T-helper 2 cell treated with Interferon-gamma antibody and Interleukin-4, amounts not matched to agents 5 μg/mL and 100 μg/mL, for 36 hours (primary cell): ENCODE measurements at places on chromosomes 7 and 10.

DNA sequence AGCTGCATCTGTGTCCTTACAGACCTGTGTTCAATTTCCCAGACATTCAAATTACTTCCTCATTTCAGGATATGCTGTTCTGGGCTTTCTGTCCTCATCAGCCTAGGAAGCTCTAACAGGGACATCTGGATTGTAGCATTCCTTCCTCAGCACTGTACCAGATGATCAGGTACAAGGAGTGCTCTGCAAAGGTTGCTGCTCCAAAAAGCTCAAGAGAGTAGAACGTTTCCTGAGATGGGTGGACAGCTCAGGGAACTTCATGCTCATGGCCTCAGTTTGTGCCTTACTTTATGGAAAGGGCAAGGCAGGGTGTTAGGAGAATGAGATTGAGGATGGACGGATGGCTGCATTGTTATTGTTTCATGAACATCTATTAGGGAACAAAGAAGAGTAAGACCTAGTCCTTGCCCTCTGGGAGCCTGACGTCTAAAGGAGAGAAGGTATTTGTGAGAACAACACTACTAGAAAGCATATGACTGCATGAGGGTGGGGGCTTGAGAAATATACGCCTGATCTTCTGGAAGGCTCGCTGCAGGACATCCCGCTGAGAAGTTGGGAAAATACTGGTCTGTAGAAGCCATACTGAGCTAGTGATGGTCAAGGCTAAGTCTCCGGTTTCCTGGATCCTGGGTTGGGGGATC is 10.5 kb upstream of the ZNF212 start:
- no peaks in the 10 kb centered on the region for H3K27me3 ChIP-seq
- H3K27ac ChIP-seq: no peak overlapping the region
- no peak overlapping the region for H3K4me3 ChIP-seq
- DNase-seq: no peak
- peaks cover 13% of the 10 kb centered on the region for H3K36me3 ChIP-seq

DNA sequence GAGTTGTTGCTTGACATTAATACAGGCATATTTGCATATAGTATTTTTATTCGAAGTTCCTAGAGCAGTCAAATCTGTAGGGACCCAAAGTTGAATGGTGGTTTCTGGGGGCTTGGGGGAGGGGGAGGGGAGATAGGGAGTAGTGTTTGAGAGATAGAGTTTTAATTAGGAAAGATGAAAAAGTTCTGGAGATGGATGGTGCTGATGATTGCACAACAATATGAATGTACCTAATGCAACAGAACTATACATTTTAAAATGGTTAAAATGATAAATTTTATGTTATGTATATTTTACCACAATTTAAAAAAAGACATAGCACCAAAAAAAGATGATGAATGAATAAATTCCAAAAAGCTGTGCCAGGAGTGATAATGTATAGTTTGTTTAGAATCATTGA is 41.8 kb downstream of the STK31 start:
- no peaks in the 10 kb centered on the region for H3K27me3 ChIP-seq
- H3K4me1 ChIP-seq: peaks cover 4% of the 10 kb centered on the region
- no peak overlapping the region for H3K4me3 ChIP-seq
- H3K36me3 ChIP-seq: no peaks in the 10 kb centered on the region

DNA sequence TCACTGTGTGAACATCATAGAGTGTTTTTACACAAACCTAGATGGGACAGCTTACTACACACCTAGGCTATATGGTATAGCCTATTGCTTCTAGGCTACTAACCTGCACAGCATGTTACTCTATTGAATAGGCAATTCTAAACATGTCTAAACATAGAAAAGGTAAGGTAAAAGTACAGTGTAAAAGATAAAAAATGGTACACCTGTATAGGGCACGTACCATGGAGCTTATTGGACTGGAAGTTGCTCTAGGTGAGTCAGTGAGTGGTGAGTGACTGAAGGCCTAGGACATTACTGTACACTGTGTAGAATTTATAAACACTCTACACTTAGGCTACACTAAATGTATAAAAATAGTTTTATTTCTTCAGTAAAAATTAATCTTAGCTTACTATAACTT is 182.0 kb upstream of the THSD7A start:
- H3K4me1 ChIP-seq: no peaks in the 10 kb centered on the region
- no peak for DNase-seq
- no peak overlapping the region for H3K27ac ChIP-seq
- H3K27me3 ChIP-seq: no peaks in the 10 kb centered on the region
- no peaks in the 10 kb centered on the region for H3K36me3 ChIP-seq

DNA sequence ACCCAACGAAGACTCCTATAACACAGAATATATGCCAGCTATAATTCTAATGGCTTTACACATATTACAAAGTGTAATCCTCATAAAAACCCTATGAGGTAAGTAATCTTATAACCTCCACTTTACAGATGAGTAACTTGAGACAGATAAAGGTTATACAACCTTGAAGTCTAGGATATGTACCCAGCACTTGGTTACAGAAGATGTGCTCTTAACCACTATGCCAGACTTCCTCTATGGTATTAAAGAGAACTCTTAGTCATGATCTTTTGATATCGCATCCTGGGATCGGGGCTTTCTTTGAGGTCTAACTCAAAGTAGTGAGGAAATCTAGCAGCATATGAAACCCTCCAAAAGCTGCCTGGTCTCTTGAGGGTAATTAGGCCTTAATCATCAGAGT is 319.2 kb upstream of the LRRN3 start:
- DNase-seq: no peak
- H3K27me3 ChIP-seq: peaks cover 4% of the 10 kb centered on the region
- H3K4me3 ChIP-seq: no peak overlapping the region
- peaks cover 8% of the 10 kb centered on the region for H3K4me1 ChIP-seq
- H3K27ac ChIP-seq: no peak overlapping the region

- DNase-seq: no peak
- H3K36me3 ChIP-seq: no peaks in the 10 kb centered on the region
- H3K4me3 ChIP-seq: no peak overlapping the region
These were observed 72.1 kb downstream of the OR13A1 start for GRCh38 chr10:45243261-45243660.

GRCh38 chr10:82982110-82982608 is 1107.2 kb downstream of the NRG3 start:
- H3K4me3 ChIP-seq: no peak overlapping the region
- H3K27ac ChIP-seq: no peak overlapping the region
- no peaks in the 10 kb centered on the region for H3K36me3 ChIP-seq
- no peaks in the 10 kb centered on the region for H3K4me1 ChIP-seq

GRCh38 chr10:13139150-13139549 is 22.2 kb upstream of the MCM10 start:
- H3K4me1 ChIP-seq: no peaks in the 10 kb centered on the region
- H3K27ac ChIP-seq: peak overlapping the region; percentile 45
- H3K27me3 ChIP-seq: no peaks in the 10 kb centered on the region
- no peak for DNase-seq
- peaks cover 49% of the 10 kb centered on the region for H3K36me3 ChIP-seq

DNA sequence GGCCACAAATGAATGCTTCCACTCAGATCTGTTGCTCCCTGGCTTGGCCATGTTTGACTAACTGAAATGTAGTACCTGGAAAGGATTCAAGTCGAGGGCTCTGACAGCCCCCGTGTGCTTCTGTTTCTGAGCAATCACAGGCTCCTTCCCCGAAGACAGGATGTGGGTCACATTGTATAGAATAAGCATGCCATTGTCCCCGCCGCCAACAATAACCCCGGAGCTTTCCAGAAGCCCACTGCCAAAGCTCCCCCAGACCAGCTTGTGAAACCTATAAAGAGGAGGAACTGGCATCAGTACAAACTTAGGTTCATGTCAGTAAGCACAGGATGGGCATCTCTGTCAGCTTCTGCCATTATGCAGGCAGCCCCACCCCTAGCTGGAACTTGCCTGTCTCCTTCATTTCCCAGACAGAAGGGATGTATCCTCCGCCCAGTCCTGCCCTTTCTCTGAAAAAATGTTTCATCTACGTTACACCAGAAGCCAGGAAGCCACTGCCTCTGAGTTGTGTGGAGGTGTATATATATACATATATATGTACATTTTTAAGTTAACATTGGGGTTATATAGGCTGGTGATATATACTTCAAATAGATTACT is 10.3 kb downstream of the SEC31B start:
- DNase-seq: peak; percentile 66
- H3K4me1 ChIP-seq: peaks cover 82% of the 10 kb centered on the region
- H3K36me3 ChIP-seq: peaks cover 53% of the 10 kb centered on the region
- peak overlapping the region; percentile 93 for H3K27ac ChIP-seq

DNA sequence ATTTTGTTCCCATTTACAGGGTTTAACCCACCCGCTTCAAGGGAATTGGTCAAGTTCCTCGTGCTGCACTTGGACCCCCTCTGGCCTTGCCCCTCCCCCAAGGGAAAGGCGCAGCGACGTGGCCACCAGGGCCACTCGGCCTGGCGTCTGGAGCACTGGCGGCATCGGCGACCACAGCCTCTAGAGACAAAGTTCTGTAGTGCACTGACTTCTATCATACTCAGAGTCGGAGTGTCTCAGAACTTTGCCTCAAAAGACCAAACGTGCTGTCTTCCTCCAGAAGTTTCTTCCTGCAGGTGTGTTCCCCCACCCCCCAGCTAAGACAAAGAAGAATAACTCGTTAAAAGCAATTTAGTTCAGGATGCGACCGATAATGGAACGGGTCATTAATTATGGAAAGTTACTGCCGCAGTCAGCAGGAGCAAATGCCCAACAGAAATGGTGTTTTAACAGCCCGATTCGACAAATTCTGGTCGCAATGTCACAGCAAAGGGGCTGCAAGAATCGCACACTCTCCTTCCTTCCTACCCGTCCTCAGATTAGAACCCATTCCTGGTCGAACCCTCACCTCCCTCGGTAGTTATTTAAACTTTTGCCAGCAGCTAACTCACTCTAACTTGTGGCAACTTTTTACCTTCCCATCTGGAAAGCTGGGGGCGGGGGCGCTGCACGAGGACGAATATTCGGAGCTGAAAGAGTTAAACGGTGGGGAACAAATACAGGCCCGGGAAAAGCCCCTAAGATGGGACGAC is 202.1 kb upstream of the NFE2L3 start:
- peaks cover 16% of the 10 kb centered on the region for H3K36me3 ChIP-seq
- DNase-seq: no peak
- H3K27ac ChIP-seq: peak overlapping the region; percentile 58
- peaks cover 16% of the 10 kb centered on the region for H3K4me1 ChIP-seq

- no peak overlapping the region for H3K4me3 ChIP-seq
- no peak overlapping the region for H3K27ac ChIP-seq
- DNase-seq: no peak
- H3K36me3 ChIP-seq: no peaks in the 10 kb centered on the region
These were observed 113.9 kb downstream of the ITGA8 start for GRCh38 chr10:15605740-15606369.

- peaks cover 18% of the 10 kb centered on the region for H3K4me1 ChIP-seq
- no peak overlapping the region for H3K27ac ChIP-seq
- DNase-seq: no peak
- H3K4me3 ChIP-seq: no peak overlapping the region
- H3K36me3 ChIP-seq: peaks cover 3% of the 10 kb centered on the region
These were observed 171.1 kb upstream of the KLF6 start for GRCh38 chr10:3955955-3956617.

DNA sequence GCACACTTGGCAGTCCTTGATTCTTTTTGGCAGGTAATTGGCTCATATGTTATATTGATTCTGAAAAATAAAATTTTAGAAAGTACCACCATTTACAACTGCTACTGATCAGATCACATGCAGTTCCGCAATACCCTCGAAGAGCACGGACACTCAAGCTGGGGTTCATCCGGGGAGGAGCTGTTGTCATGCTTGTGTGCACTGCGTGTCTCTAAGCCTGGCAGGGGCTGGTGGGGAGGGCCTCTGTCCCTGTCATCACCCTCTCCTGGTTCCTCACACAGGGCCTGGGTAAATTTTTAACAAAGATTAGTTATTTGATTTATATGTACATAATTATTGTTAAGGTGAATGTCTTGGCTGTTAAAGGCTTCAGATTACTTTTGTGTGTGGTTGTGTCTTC is 45.2 kb downstream of the TRRAP start:
- no peak overlapping the region for H3K27ac ChIP-seq
- no peaks in the 10 kb centered on the region for H3K4me1 ChIP-seq
- no peak overlapping the region for H3K4me3 ChIP-seq
- DNase-seq: no peak
- H3K36me3 ChIP-seq: peaks cover 66% of the 10 kb centered on the region

GRCh38 chr7:2800220-2800930 is 43.7 kb downstream of the GNA12 start:
- H3K4me3 ChIP-seq: no peak overlapping the region
- no peak overlapping the region for H3K27ac ChIP-seq
- peaks cover 21% of the 10 kb centered on the region for H3K4me1 ChIP-seq
- H3K27me3 ChIP-seq: no peaks in the 10 kb centered on the region
- H3K36me3 ChIP-seq: no peaks in the 10 kb centered on the region
- DNase-seq: no peak

- no peak overlapping the region for H3K27ac ChIP-seq
- H3K27me3 ChIP-seq: no peaks in the 10 kb centered on the region
- H3K4me3 ChIP-seq: no peak overlapping the region
- no peak for DNase-seq
These were observed 124.5 kb downstream of the AOAH start for GRCh38 chr7:36599645-36600313.

- no peak overlapping the region for H3K4me3 ChIP-seq
- no peak overlapping the region for H3K27ac ChIP-seq
- H3K36me3 ChIP-seq: no peaks in the 10 kb centered on the region
- no peak for DNase-seq
These were observed 189.8 kb downstream of the HECW1 start for GRCh38 chr7:43302211-43302711.

GRCh38 chr10:17910125-17910789 is 41.5 kb upstream of the SLC39A12 start:
- H3K36me3 ChIP-seq: no peaks in the 10 kb centered on the region
- H3K4me1 ChIP-seq: no peaks in the 10 kb centered on the region
- H3K4me3 ChIP-seq: no peak overlapping the region
- no peaks in the 10 kb centered on the region for H3K27me3 ChIP-seq
- no peak for DNase-seq

DNA sequence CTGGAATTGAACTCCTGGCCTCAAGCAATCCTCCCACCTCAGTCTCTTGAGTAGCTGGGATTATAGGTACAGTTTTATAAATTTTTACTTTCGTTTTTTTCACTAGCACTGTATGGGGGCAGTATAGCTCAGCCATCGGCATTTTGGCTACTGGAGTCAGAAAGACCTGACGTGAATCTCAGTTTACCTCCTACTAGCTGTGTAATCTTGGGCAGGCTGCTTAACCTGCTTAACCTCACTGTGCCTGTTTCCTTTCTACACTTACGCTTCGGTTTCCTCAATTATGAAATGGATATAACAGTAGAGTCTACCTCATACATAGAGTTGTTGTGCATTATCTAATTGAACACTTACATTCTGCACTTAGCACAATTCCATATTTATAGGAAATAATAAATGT is 16.7 kb downstream of the STN1 start:
- no peak for DNase-seq
- no peak overlapping the region for H3K27ac ChIP-seq
- H3K4me1 ChIP-seq: peaks cover 30% of the 10 kb centered on the region

DNA sequence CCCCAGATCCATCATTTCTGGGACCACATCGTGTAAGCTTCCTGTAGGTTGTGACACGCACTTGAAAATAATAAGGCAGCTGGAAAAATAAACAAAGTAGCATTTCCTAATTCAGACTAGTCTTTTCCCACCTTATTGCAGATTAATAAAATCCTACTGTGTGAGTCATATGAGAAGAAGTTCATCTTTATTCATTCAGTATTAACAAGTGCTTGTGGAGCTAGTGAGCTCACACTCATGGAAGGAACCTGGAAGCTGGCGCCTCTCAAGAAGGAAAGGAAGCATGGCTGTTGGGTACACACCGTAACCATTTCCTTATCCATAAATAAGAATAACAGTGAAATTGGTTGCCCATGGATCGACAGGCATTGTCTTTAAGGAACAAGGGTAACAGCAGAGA is 152.6 kb upstream of the PFKP start:
- no peak overlapping the region for H3K4me3 ChIP-seq
- H3K36me3 ChIP-seq: no peaks in the 10 kb centered on the region
- no peak overlapping the region for H3K27ac ChIP-seq
